NCI-H2029 treated with DMSO at 0.1 percent for 48 hours (cell line): ENCODE measurements at places on chromosomes 5 and 9.
A peak's percentile ranks its signal among the peaks of the same experiment; 100 is the strongest.

DNA sequence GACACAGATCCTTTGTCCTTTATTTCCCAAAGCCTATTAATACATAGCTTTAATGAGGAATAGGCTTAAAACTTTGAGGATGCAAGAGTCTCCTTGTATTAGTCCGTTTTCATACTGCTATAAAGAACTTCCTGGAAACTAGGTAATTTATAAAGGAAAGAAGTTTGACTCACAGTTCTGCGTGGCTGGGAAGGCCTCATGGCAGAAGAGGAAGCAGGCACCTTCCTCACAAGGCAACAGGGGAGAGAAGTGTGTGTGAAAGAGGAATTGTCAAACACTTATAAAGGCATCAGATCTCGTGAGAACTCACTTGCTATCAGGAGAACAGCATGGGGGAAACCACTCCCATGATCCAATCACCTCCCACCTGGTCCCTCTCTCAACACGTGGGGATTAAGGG, 5.4 kb upstream of the CLK4 start:
- DNase-seq: no peak

GRCh38 chr9:129400001-129400970, 220.6 kb downstream of the C9orf50 start:
- no peak for DNase-seq

DNA sequence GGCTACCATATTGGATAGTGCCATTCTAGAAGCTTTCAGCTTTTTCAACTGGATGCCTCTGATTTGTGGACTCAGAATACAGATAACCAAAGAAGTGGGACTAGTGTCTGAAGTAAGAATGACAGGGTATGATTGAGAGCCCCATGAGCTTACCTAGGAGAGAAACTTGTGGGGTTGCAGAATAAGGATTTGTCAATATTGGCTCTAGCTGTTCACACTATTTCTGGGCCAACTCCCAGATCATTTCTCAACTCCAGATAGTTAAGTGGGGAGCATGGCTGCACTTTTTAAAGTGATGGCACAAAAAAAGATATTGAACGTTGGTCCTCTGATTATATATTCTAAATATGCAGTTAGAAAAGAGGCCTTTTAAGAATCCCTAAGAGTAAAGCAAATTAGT, 252.1 kb downstream of the DOCK8 start:
- DNase-seq: no peak

- peak; percentile 68 for DNase-seq
Observed at GRCh38 chr5:127053049-127053448, 20.3 kb downstream of the C5orf63 start.

DNA sequence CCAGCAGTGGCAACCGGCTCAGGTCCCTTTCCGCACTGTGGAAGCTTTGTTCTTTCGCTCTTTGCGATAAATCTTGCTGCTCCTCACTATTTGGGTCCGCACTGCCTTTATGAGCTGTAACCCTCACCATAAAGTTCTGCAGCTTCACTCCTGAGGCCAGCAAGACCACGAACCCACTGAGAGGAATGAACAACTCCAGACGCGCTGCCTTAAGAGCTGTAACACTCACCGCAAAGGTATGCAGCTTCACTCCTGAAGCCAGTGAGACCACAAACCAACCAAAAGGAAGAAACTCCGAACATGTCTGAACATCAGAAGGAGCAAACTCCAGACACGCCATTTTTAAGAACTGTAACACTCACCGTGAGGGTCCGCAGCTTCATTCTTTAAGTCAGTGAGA, 103.5 kb downstream of the GLIS3 start:
- no peak for DNase-seq

DNA sequence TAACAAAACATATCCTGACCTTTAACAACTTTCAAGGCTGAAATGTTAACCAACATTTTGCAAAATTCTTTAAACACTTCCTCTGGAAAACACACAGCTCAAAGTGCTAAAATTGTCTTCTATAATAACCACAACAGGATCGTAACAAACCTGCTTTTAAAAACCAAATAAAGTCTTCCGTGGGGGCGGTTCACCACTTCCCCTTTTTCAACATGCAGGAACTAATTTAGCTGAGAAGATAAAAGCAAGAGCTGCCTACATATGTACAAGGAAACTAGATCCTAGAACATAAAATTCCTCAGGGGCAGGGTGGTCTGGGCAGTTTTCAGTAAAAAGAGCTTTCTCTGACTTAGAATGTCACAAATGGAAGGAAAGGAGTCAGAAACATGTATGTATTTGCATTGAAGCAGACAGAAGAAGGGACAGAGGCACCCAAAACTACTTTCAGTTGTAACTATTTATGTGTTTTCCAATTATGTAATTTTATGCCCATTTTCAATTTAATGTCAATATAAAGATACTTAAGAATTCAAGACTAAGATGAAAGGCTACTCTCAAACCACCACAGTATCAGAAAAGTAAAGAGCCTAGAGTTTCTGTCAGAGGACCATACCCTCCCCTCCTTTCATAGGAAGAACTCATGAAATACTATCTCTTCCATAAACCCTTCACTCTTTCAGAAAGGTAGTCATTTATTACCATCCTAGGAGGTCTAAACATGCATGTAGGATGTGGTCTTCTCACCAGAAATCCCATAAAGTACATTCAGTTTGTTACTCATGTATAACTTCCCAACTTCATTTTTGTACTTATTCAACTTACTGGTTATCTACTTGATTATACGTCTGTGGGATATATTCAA, 185.9 kb upstream of the RASA1 start:
- DNase-seq: no peak

- DNase-seq: no peak
Observed at GRCh38 chr5:149262315-149262714, 9.3 kb upstream of the AFAP1L1 start.

GRCh38 chr9:132543960-132544359, 38.4 kb upstream of the BARHL1 start:
- DNase-seq: no peak

- no peak for DNase-seq
Observed at GRCh38 chr5:149007174-149007573, 55.7 kb downstream of the SH3TC2 start.

DNA sequence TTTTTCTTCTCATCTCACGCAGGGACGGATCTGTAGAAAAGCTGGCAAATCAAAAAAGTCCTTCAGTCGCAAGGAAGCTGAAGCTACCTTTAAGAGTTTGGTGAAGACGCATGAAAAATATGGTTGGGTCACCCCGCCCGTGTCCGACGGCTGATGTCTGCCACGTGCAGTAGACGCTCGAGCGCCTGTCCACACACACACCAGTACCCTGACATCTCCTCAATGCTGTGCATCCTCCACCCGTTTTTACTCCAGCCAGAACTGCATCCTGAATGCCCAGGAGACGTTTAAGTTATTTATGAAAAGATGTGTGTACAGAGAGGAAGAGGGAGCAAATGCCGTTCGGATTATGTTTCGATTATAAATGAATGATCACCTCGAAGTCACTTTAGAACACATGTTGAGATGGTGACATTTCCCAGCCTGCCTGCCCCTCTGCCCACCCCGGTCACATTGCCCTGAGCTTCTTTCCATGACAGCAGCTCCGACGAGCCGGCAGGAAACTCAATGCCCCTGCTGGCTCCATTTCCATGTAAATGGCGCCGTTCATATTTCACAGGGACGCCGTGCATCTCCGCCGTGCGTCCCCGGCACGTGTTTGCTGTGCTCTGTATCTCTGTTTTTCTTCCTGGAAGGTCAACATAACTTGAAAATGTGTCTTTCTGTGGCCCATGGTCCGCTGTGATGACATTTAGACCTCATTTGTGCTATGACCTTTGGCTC, 42.7 kb downstream of the UBE2QL1 start:
- no peak for DNase-seq

DNA sequence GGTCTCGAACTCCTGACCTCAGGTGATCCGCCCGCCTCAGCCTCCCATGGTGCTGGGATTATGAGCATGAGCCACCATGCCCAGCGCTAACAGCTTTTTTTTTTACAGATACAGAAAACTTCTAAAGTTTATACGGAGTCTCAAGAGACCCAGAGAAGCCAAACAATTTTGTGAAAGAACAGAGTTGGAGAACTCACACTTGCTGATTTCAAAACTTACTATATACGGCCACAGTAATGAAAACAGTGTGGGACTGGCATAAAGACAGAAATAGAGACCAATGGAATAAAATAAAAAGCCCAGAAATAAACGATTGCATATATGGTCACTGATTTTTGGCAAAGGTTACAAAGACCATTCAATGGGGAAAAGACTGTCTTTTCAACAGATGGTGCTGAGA, 85.6 kb upstream of the CACNA1B start:
- no peak for DNase-seq

DNA sequence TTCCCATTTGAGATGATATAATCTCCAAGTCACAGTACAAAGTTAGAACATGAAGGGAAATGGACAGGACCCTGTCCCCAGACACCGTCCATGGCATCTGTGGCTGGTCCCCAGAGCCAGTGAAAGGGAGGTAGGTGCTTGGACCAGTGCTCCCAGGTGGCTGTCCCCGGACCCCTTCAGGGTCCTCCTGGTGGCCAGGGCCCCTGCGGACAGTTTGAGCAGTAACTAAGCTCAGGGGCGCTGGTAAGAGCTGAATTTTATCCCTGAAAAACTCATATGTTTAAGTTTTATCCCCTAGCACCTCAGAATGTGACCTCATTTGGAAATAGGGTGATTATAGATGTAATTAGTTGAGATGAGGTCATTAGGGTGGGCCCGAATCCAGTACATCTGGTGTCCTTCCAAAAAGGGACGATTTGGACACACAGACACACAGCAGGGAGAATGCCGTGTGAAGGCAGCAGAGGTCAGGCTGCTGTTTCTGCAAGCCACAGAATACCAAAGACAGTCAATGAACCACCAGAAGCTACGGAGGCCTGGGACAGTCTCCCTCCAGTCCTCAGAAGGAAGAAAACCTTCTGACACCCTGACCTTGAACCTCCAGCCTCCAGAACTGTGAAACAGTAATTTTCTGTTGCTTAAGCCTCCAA, 185.0 kb downstream of the ATPSCKMT start:
- no peak for DNase-seq

DNA sequence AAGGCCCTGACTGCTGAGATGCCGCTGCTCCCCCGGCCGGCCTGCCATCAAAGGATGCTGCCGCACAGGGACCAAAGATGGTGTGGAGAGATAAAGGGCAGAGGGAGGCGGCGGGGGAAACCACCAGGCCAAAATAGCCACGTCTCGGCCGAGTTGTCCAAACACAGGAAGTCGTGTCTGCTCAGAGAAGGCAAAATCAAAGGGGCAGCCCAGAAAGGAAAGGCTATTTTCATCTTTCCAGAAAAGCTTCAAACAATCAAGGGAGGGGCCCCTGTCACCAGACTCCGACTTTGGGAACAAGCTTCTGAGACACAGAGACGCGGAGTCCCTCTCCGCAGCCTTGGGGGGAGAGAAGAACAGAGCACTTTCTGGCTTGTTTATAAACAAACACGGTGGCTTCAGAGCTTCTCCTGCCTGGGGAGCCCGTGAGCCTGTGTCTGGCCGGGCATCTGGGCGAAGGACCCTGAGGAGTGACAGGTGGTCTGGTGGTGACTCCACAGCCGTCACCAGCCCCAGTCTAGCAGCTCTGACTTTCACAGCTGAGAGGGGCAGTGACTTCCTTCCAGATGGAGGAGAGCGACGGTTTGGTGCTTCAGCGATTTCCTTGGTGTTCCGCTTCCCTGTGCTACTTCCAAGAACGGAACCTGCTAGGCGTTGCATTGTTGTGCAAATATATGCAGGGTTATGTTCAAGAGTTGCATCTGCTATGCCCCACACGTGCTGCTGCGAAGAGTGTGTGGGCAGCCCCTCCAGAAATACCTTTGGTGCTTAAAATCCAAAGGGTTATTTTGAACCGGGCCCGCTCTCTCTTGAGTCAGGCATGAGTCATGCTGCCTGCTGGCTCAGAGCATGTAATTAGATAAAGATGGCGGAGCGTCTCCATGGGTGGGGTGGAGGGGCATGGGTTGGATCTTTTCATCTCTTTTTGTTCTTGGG, 24.0 kb downstream of the ADAMTSL2 start:
- no peak for DNase-seq

DNA sequence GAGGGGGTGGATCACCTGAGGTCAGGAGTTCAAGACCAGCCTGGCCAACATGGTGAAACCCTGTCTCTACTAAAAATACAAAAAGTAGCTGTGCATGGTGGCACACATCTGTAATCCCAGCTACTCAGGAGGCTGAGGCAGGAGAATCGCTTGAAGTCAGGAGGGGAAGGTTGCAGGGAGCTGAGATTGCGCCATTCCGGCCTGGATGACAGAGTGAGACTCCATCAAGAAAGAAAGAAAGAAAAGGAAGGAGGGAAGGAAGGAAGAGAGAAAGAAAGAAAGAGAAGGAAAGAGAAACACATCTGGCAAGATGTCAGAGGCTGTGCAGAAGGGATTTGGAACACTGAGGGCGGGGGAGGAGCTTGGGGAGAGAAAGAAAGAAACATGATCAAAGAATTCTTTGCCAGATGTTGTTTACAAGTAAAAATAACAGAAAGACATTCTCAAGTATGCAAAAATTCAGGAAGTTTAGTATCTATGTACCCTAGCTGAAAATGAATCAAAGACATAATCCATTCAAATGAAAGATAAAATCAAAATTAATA, 93.7 kb downstream of the AK8 start:
- no peak for DNase-seq

DNA sequence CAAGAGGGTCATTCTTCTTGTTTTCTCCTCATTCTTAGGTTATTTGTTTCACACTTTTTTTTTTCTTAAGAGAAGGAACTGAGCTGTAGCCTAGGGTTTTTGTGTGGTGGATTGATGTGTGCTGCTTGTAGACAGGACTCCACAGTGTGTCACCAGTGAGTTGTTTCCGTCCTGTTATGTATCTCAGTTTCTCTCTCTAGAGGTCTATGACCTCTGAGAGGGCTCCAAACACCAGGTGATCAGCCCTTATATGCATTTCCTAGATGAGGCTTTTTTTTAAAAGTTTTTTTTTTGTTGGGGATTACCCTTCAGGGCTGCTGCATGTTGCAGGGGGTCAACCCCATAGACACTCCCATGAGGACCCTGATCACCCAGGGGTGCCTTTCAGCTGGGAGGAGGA, 124.2 kb upstream of the MAST4 start:
- no peak for DNase-seq
